ENCODE measurements at places on chromosomes 2 and 18. TPM values are rescaled to one million over a fixed set of nuclear protein-coding genes. Genes with fewer than 3 reads are reported as not detected.

GRCh38 chr2:149132339-149132738, 93.8 kb downstream of the LYPD6B start:
- DNase-seq: no peak

DNA sequence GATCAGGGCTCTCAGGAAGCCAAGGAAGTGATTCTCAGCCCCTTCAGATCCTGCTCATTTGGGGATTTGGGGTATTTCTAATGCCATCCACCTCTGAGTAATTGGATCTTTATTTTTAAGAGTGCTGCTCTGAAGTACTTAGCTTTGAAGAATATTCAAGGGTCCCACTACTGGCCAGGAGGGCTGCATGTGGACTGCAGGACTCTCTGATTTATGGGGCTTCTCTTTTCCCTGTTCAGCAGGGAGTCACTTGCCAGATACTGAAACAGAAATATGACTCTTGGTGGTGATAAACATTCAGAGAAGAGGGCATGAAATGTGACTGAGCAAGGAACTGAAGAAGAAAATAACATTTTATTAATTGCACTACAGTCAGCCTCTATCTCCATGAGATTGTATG, 138.5 kb downstream of the MTX2 start:
- no peak for DNase-seq

DNA sequence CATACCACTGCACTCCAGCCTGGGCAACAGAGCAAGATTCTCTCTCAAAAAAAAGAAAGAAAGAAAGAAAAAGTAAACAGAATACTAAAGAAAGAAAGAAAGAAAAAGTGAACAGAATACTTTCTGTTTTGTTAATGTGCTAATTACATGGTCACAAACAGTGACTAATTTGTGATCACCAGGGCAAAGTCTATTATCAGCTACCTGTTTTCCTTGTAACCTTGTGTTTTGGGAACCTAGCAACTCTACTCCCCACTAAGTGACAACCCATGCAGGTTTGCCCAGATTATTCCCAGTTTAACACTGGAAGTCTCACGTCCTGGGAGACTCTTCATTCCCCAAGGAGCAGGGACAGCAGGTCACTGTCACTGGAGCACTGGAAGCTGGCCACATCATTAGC, 16.7 kb upstream of the UGT1A9 start:
- no peak for DNase-seq

DNA sequence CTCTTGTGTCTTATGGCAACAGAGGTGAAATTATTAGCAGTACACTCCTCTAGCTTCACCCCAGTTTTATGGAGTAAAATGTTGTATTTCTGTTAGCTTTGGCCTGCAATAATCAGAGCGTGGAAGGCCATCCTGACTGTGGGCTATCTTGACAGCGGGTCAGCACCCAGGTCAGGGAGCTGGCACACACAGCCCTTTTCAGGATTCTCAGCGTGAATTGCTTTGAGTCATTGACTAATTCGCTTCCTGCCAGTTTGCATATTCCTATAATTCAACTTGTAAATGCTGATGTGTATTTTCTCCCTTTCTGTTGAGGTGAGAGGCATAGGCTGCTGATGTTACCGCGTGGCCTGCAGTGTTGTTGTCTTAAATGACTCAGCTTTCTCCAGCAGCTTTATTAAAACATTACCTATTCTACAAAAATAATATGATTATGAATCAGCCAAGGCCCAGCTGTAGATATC, 109.6 kb upstream of the EML6 start:
- DNase-seq: no peak

DNA sequence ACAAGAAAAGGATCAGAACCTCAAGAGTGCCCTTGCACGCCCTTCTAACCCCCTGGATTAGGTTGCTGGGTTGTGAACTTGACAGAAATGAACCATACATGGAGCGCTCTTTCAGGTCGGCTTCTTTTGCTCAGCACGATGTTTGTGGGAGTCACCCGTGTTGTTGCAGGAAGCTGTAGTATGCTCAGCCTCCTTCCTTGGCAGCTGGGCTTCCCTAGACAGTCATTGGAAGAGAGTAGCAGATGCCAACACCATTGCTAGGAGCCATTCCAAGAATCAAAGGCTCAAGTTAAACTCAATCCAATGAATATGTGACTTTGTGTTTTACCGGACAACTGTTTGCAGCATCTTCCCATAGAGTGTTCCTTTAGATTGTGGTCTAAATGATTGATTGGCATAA, 47.0 kb downstream of the RAB12 start:
- no peak for DNase-seq

GRCh38 chr2:102313025-102313424, 1.7 kb downstream of the IL1RL1 start:
- DNase-seq: no peak

DNA sequence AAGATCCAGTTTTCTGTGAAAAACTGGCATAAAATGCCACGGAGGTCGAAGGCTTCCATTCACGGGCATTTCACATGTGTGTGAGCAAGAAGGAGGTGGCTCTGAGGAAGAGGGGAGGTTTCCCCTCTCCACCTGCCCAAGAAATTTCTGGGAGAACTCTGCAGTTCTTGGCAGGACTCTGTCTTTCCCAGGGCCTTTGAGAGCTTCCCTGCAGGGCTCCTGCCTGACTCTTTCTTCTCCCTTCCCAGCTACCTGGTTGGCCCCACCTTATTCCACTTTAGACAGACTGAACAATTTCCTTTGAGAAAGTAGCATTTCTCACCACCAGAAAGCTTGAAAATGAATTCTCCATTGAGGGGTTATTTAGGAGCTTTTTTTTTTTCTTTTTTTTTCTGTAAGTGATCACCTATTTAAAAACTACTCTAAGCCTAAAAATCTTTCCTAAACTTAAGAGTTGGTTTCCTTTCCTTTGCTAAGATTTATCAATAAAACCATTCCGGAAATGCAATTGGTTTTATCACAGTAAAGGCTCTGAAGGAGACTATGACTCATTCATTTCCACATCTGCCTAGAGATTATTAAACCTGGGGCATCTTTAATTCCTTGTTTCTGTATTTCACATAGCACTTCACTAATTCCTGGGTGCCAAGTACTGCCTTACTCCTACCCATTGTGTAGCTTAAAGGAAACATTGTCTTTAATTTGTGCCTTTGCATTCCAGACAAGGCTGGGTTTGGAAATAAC, 59.3 kb downstream of the UNC80 start:
- DNase-seq: no peak

DNA sequence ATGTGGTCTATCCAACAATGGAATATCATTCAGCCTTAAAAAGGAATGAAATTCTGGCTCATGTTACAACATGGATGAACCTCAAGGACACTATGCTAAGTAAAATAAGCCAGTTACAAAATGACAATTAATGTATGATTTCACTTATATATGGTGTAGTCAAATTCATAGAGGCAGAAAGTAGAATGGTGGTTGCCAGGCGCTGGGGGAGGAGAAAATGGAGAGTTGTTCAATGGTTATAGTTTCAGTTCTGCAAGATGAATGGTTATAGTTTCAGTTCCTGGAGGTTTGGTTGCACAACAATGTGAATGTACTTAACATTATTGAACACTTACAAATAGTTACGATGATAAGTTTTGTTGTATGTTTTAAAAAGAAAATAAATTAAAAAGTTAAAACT, 79.2 kb upstream of the IL1R2 start:
- DNase-seq: peak; percentile 57

DNA sequence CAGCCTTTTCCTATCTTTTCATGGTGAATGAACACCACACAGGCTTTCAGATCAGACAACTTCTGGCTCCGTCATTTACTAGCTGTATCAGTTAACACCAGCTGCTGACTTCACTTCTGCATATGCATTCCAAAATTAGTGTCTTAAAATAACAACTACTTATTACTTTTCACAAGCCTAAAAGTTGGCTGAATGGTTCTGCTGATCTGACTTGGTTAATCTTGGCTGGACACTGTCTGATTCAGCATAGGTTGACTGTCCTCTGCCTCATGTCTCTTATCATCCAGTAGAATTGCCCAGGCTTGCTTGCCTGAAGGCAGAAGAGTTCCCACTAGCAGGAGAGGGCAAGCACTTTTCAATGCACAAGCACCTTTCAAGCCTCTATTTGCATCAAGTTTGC, 72.7 kb downstream of the MARCHF4 start:
- no peak for DNase-seq

DNA sequence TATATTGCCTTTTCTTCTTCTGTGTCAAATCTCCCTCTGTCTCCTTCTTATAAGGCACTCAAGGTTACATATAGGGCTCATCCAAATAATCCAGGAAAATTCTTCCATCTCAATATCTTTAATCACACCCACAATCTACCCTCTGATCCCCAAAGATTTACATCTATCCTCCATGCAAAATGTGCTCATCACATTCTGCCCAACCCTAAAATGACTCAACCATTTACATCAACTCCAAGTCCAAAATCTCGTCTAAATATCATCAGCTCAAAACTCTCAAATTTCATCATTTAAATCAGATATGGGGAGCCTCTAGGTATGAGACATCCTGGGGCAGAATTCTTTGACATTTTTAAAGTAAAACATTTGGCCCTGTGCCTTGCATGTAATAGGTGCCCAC, 1349.8 kb downstream of the SUCLG1 start:
- no peak for DNase-seq

DNA sequence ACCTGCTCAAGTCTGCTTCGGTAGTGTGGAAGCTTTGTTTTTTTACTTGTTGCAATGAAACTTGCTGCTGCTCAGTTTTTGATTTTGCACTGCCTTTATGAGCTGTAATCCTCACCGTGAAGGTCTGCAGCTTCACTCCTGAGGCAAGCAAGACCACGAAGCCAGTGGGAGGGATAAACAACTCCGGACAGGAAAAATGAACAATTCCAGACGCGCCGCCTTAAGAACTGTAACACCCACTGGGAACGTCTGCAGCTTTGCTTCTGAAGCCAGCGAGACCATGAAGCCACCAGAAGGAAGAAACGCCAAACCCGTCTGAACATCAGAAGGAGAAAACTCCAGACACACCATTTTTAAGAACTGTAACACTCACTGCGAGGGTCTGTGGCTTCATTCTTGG, 245.7 kb upstream of the REG3G start:
- DNase-seq: no peak

DNA sequence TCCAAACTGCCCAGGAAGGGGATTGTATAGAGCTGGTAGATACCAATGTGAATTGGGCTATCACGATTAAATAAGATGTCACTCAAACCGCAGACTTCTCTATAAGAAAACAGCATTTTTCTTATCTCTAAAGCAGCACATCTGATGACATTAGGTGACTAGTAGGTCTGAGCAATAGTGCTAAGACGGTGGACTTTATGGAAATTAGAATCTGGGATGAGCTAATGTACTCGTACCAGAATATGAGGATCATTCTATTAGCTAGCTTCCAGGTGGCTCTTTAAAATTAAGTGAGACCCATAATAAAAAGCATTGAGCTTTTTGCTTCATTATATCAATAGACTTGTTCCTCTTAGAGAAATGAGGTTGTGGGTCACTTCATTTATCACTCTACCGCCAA, 130.0 kb upstream of the MC4R start:
- DNase-seq: no peak

DNA sequence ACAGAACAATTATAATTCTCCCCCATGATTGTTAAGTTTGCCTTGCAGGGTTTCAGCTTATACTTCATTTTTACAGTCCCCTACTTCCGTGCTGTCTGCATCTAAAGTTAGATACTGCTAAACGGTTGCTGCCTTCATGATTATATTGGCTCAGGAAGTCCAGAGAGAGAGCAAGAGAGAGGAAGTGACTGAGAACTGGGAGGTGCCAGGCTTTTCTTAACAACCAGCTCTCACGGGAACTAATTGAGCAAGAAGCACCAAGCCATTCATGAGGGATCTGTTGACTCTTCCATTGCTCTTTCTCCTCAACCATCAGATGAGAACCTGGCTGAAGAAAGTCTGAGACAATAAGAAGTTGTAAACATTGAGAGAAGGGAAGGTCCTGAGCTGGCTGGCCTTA, 125.5 kb upstream of the SIX2 start:
- no peak for DNase-seq

- DNase-seq: peak; percentile 2
These were observed 41.3 kb upstream of the SNED1 start for GRCh38 chr2:240956935-240957655.

DNA sequence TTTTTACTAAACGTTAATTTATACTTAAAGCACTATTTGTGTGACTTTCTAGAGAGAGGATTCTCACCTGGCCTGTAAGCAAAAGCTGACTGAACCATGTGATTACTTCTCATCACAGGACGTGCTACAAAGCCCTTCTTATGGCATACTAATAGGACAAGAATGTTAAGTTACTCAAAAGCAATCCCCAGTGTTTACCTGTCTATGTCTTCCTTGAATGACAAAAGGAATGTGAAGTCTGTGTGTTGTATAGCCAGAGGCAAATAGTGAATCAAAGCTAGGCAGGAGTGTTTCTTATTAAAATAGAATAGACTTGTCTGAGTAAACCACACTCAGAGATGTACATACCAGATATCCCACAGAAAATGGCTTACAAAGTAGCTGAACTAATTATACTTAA, 1465.5 kb downstream of the SUCLG1 start:
- no peak for DNase-seq

DNA sequence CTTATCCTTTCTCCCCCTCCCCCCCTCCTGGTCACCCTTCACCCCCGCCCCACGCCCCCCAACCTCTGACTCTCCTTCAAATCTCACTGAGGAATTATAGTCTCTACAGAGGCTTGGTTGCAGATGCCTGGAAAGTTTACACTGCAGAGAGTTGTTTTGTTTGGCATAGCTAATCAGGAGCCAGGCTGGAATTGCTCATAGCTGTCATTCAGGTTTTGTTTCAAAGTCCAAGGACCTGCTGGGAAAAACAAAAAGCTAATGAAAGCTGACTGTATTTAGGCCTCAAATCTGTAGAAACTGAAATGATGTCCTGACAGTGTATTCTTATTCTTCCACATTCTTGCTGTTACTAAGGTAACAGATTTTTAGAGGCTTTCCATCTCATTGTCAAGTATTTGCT, 22.6 kb downstream of the GREB1L start:
- DNase-seq: no peak

DNA sequence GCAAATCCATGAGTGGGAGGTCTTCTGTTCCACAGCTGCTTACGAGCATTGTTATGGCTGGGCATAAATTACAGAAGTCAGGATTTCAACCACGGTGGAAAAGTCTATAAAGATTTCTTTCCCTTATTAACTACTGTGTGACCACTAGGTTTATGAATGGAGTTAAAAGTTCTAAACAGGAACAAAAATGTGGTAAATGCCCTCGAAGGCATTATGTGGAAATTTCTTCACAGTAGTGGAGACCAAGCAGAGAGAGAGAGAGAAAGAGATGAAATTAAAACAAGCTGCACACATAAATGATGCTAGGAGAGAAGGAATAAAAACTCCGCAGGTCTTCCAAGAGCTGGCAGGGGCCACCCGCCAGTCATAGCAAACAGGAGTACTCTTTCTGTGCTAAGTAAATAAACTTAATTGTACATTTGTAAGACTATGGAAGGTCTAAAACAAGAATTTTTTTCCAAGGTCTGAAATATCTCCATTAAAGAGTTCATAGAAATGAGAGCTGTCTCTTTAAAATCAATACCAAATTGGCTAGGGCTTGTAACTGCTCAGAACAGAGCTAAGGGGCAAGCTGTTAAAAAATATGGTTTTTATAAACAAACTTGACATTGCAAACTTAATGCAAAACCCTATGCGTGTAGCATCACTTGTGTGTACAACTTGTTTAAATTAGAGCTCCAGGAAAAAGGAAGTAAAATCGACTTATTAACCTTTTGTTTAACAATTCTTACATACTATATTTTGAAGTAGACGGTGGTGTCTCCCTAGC, 438.2 kb downstream of the MEIS1 start:
- DNase-seq: no peak

Gene SERPINB7
- not detected for total RNA-seq

Gene PAX8
- total RNA-seq: 2.8 TPM

Gene LAPTM4A
- total RNA-seq: 23.4 TPM

Gene VSNL1
- total RNA-seq: not detected

Gene DNAH6
- total RNA-seq: 0.62 TPM

Gene REG3A
- not detected for total RNA-seq

Gene PLCD4
- total RNA-seq: 0.19 TPM

Gene GALNT3
- total RNA-seq: 2.1 TPM

Gene PRSS56
- total RNA-seq: not detected
